Aorta (tissue), 5 donors: ENCODE measurements at places on chromosomes 7 and 10. TPM values are rescaled to one million over a fixed set of nuclear protein-coding genes. Genes with fewer than 3 reads are reported as not detected.

- DNase-seq = no peak
Measured at GRCh38 chr7:128030263-128030653, 979 bp downstream of the LRRC4 start.

The CYP2W1 gene
- total RNA-seq = not detected

The GARIN1A gene
- 6.1 TPM for total RNA-seq

DNA sequence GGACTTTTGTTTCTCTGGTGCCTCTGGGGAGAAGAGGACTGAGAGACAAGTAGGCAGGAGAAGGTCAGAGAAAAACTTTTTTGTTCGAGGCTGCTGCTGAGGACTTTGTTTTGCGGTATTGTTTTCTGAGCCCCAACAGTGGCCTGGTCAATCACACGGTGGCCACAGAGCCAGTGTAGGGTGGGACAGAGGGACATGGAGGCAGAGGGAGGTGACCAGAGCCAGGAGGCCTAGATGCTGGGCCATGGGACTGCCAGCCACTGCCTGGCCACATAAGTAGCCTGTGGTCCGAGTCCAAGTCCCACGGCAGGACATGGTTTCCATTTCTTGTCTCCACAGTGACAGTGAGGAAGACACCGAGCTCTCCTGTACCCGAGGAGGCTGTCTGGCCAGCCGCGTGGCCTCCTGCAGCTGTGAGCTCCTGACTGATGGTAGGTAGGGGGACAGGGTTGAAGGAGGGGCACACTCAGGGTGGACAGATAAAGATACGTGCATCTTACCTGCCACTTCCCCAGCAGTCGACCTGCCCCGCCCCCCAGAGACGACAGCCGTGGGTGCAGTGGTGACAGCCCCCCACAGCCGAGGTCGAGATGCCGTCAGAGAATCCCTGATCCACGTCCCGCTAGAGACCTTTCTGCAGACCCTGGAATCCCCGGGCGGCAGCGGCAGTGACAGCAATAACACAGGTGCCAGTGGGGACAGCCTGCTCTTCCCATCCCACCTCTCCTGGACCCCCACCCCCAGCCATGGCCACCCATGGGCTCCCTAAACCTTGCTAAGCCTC is 27.5 kb downstream of the SH2B2 start:
- DNase-seq = peak; percentile 47

The PLXDC2 gene
- 87.1 TPM for total RNA-seq

The BMPER gene
- 2.2 TPM for total RNA-seq

The KIAA1549 gene
- total RNA-seq = 2.8 TPM

DNA sequence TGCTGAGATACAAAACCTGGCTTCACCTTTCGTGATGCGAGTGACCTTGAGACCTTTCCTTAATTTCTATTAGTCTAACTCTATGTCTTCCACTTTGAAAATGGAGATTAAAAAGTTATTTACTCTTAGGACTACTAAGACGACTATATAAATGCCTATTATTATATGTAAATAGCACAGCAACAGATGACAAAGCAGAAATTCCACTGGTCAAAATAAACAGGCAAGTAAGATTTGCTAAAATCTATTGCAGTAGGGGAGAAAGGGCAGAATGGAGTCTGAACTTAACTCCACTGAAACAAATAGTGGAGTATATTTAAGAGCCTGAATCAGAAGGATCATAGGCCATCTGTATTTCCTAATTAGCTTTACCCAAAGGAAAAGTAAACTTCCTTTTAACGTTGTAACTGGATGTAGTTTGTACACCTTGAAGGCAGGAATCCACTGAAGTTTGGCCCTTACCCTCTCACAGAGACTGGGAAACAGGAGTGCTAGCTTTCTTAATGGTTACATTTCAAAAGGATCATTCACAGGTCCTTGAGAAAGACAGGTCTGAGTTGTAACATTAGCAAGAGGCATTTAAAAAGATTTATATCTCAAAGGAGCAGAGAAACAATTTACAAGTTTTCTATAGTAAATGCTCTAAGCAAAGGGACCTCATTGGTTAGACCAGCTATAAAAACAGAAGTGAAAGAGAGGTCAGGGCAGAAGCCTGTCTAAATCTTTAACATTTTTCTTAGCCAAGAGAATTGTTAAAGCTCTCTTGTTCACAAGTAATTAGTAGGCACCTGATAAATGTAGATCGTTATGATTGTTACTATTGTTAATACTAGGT is 332.5 kb downstream of the ZWINT start:
- DNase-seq = no peak

DNA sequence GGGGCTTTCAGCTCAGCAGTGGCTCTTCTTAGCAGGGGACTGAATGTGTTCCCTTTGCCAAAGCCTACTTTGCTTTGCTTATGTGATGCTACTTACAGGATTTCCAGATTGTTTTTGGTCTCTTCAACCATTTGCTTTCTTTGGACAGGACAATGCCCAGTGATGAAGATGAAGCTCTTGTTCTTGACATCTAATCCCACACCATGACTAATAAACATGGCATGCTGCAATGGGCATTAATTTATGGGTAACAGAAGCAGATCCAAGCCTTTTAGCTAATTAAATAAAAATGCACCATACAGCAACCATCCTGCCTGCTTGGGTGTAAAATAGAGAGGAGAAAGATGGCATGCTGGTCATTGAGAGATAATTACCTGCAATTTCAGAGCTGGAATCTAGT is 175.5 kb upstream of the ITGB1 start:
- DNase-seq = no peak

GRCh38 chr10:74977913-74978847 is 133.3 kb upstream of the SAMD8 start:
- no peak for DNase-seq

- DNase-seq = peak; percentile 24
Measured at GRCh38 chr10:124128811-124129145, 35.4 kb upstream of the CHST15 start.

The TUBB8 gene
- total RNA-seq = not detected

The RSPH10B gene
- total RNA-seq = not detected

- DNase-seq = no peak
Measured at GRCh38 chr7:31828520-31828919, 141.5 kb downstream of the PPP1R17 start.

GRCh38 chr10:119524720-119525070 is 17.8 kb downstream of the RGS10 start:
- DNase-seq = peak; percentile 51

DNA sequence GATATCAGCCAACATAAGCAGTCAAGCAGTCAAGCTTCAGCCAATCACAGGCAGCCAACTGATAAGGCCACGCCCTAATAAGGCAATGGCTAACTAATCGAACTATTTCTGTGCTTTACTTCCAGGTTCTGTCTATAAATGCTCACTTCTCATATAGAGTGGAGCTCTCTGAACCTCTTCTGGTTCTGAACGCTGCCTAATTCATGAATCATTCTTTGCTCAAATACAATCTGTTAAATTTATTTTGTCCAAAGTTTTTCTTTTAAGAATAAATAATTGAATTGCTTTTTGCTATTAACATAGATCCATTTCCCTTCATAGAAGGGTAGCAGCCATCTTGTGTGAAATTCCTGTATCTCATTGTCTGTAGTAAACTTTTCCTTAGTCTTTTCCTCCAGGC is 97.9 kb upstream of the TMEM72 start:
- no peak for DNase-seq

- DNase-seq = no peak
Measured at GRCh38 chr10:51340845-51341610, 266.7 kb downstream of the PRKG1 start.

DNA sequence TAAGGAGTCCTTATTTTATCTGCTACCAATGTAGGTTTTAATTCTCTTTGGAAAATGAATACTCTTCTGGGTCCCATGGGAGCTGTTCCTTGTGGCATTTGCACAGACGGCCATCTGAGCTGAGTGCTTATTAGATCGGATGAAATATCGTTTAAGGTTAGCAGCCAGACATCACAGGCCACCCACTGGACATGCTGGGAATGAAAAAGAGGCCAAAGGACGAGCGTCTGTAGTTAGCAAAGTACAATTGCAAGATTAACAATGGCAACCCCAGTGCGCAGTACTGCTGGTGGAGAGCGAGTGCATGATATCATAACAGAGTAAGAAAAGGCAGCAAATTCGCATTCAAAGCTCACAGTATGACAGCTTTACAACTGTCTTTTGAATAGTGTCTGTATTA is 28.3 kb upstream of the CREB5 start:
- DNase-seq = no peak

DNA sequence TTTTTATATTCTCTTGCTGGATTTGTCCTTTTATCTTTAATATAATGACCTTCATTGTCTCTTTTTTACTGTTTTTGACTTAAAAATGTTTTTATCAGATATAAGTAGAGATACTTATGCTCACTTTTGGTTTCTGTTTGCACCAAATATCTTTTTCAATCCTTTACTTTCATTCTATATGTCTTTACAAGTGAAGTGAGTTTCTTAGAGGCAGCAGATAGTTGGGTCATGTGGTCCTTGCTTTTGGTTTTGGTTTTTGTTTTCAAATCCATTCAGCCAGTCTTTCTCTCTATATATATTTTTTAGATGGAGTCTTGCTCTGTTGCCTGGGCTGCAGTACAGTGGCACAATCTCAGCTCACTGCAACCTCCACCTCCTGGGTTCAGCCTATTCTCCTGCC is 932.4 kb upstream of the LRRTM3 start:
- DNase-seq = no peak

- DNase-seq = no peak
Measured at GRCh38 chr7:117385363-117386109, 41.8 kb downstream of the ASZ1 start.

DNA sequence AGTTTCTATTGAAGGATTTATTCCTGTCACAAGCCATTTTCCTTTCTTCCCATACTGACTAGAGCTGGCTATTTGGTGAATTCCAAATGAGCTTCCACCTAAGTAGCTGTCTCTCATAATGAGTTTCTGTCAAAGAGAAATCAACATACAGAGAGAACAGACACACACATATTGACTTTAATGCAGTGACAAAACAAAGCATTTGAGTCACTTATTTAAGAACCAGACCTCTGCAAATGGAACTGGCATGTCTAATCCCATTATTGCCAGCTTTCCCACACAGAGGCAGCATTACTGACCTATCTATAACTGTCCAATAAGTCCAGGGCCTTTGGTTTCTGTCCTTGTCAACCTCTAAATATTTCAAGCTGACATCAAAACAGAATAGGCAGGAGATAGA is 179.3 kb upstream of the CSTF2T start:
- no peak for DNase-seq

DNA sequence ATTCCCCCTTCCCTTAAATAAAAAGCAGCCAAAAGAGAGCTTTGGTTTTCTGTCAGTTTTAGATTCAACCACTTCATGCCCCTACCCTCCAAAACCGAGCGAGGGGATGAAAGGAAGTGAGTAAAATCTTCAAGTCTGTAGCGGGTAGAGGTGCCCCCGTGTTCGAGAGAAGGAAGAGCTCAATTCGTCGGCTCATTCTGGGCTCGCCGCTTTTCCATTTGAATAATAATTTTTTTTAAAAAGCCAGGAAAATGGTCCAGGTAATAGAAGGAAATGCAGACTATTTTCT is 436.2 kb upstream of the GALNT17 start:
- DNase-seq = no peak

GRCh38 chr10:16259726-16260125 is 177.1 kb upstream of the PTER start:
- no peak for DNase-seq

DNA sequence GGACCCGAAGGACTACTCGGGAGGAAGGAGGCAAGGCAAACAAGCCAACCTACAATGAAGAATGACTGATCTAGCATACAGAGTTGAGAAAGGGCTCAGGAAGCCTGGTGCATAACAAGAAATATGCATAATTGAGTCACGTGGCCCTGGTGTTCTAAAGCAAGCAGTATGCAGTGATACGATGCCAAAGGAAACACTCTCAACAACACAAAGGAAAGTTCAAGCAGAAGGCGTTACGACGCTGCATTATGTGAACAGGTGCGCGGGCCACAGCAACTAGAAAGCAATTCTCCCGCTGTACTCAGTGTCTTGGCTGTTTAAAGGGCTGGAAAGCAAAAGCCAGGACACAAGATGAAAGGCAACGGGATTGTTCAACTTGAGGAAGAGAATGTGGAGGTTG is 100.8 kb downstream of the PRTFDC1 start:
- no peak for DNase-seq

GRCh38 chr10:94274142-94274787 is 88.5 kb downstream of the NOC3L start:
- no peak for DNase-seq

DNA sequence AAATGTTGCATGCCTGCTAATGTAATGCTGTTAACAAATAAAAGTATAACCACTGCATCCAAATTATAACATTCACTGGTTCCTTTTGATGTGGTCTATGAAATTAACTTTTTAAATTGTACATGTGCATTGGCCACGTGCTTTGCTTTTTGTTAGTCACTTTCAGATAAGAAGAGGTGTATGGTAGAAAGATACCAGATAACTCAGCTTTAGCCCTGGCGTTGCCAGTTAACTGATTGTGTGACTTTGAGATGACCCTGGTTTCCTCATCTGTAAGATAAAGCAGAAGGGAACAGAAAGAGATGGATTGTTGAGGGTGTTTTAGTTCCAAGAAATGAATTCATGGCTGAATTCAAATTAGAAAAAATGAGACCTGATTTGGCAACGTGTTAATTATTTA is 1.9 kb upstream of the TRDMT1 start:
- no peak for DNase-seq

The TDRD1 gene
- total RNA-seq = 0.19 TPM

GRCh38 chr10:11170993-11171851 is 153.6 kb downstream of the CELF2 start:
- DNase-seq = no peak

GRCh38 chr7:2698581-2699288 is 10.7 kb downstream of the AMZ1 start:
- no peak for DNase-seq
